ENCODE measurements at places on chromosomes 2 and 18.

GRCh38 chr18:29311580-29311979 lies 1134.7 kb upstream of the CDH2 start:
- no peak for DNase-seq

DNA sequence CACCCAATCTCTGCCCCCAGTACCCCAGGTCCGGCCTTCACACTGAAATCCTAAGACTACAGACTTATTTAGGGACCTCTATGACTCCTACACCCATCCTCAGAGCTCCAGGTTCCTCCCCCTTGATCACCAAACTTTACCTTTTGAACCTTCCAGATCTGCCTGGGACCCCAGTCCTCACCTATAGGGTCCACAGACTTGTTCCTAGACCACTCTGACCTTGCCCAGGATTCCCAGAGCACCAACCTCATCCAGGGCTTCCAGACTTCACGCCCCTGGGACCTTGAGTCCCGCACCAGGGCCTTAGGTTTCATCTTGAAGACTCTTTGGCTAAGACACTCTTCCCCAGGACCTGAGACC lies 462 bp downstream of the CHCHD5 start:
- DNase-seq: no peak

GRCh38 chr2:186422226-186422625 lies 63.8 kb upstream of the ZC3H15 start:
- DNase-seq: peak; percentile 91

DNA sequence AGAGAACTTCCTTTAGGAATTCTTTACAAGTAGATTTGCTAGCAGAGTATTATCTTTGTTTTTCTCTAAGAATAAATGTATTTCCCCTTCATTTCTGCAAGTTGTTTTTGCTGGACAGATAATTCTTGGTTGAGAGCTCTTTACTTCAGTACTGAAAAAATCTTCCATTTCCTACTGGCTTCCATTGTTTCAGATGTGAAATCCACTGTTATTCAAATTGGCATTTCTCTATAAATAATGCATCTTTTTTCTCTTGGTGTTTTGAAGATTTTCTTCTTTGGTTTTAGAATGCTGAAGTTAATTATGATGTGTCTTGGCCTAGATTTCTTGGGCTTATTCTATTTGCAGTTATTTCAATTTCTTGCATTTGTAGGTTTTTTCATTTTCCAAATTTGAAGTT lies 270.0 kb upstream of the GYPC start:
- no peak for DNase-seq

- no peak for DNase-seq
Measured at GRCh38 chr18:77223221-77223639, 26.4 kb upstream of the GALR1 start.

DNA sequence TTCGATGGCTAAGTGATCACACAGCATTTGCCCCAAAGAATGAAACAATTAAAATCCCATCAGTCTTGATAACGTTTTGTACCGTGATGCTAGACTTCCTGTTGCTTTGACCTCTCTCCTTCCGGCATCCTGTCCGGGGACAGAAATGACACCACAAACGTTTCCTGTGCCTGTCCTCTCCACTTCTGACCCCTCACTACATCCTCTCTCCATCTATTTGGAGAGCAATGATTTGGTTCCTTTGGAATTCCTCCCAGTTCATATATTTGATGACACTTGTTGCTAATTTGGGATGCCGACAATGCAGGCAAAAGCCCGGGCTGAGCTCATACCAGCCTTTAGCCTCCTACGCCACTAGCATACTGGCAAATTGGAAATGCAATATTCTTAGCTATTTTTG lies 151.2 kb upstream of the CCDC68 start:
- no peak for DNase-seq

DNA sequence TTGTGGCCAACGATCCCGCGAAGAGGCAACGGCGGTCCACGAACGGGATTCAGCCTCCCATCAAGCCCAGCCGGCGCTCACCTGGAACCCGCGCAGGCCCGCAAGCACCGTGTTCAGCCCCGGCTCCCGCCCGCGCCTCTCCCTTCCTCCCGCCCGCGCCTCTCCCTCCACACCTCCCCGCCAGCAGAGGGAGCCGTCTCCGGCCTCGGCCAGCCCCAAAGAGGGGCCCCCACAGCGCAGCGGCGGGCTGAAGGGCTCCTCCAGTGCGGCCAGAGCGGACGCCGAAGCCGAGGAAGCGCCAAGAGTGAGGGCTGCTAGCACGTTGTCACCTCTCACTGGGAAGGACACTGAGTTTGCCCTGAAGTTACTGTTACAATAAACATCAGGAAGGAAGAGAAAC lies 55.3 kb upstream of the LAPTM4A start:
- no peak for DNase-seq

DNA sequence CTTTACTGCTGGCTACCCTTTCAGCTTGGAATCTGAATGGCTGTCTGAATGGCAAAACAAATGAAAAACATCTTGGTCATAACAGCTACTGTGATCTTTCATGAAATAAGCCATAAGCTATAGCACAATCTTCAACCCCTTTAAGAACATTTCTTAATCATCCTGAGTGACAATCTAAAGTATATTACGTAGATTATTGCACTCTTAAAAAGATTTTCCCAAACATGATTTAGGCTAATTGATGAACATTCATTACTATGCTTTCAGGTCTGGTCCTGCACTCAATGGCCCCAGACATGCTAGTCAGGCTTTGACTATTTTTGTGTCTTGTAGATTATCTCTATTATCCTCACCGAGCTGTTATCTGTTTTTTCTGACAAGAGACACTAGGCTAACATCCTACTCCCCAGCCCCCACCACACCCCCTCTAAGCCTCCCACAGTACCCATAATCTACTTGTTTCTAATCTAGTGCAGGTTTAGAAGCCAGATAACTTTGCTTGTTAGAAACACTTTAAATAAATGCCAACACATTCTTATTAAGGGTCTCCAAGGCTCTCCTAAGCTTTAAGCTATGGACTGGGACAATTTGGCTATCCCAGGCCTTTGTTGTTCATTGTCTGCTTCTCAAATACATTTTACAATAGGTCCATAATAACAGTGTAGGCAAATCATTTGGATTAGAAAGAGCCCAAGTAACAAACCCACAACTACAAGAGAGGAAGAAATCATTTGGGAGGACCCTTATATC lies 4.2 kb downstream of the SMAD2 start:
- DNase-seq: no peak

DNA sequence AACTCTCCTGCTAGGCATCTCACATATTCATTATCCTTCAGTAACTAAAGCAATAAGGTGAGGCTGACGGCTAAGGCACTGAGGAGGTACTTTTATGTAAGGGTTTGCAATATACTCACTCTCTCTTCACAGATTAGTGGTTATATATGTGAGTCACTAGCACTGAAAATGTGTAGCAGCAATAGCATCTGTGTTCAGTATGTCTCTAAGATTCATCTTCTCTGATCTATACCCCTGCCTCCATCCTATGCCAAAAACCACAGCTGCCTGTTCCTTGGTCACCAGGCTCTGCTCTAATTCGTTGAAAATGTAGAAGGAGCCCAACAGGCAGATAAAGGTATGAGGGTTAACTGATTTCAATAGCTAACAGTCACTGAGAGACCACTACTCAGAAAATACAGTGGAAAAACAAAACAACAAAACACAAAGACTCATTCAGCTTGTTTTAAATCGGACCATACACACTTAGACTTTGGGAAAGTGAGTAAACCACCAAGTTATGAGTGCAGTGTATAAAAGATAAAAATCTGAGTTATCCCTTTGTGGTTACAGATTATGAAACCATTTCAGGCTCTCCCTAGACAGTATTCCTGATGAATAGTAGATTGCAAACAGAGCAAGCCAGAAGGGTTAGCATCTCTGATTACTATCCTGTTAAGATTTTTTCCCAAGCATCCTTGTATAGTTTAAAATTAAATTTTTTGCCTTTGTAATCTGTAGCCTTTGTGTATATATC lies 75.3 kb upstream of the CYP26B1 start:
- peak; percentile 63 for DNase-seq

GRCh38 chr18:74840492-74841167 lies 243.0 kb downstream of the ZNF407 start:
- DNase-seq: peak; percentile 52

GRCh38 chr2:141063406-141063805 lies 1067.4 kb downstream of the LRP1B start:
- DNase-seq: no peak

DNA sequence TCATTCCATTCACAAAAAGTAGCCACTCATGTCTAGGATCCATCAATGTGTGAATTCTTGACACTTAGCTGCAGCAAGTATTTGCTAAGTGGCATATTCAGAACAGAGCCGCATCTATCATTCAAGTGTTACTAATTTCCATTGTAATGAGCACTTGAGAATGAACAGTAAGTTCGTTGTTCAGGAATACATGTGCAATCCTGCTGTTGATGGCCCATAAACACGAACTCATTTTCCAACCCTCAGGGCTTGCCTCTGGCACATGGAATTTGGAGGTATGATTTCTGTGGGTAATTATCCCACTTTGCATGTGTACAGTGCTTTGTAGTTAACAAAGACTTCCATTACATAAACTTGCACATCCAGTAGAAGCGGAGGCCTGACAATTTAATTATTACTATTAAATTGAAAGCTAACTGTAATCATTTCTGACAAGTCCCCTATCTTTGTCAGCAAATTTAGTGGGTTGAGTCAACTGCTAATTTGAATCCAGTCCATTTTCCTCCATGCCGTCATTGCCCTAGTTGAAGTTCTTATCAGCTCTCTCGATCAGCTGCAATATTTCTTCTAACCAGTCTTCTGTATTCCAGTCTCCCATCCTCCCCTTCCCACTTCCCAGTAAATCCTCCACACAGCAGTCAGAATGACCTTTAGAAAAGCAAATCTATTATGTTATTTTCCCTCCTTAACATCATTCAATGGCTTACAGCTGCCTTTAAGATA lies 116.0 kb upstream of the AQP4 start:
- DNase-seq: no peak

DNA sequence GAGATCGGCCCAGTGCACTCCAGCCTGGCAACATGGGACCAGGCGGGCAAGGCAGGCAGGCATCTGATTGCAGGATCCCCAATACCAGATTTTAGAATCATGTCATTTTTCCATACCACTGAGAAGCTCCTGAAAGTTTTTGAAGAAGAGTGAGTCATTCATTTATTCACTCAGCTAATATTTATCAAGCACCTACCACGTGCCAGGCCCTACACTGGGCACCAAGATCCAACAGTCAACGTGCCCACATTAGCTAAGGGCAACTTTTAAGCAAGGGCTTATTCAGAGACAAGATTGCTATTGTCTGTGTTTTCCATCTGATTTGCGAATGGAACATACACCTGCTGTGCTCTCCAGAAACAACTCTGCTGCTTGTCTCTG lies 126.8 kb upstream of the LGALSL start:
- no peak for DNase-seq

DNA sequence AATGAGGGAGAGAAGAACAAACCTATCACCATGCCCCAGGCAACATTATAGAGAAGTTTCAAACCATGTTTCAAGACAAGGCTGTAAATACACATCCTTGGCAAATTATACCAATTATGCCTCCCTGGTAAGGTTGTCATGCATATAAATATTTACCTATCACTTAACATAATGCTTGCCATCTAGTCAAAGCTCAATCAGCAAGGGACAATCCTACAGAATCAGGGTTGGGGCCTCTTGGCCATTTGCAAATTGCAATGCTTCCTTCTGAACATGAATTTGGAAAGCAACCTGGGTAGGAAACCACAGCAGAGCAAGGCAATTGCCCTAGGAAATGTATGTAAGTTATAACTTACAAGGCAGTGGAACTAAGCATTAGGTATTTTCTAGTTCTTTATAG lies 907.2 kb upstream of the CDH2 start:
- no peak for DNase-seq

DNA sequence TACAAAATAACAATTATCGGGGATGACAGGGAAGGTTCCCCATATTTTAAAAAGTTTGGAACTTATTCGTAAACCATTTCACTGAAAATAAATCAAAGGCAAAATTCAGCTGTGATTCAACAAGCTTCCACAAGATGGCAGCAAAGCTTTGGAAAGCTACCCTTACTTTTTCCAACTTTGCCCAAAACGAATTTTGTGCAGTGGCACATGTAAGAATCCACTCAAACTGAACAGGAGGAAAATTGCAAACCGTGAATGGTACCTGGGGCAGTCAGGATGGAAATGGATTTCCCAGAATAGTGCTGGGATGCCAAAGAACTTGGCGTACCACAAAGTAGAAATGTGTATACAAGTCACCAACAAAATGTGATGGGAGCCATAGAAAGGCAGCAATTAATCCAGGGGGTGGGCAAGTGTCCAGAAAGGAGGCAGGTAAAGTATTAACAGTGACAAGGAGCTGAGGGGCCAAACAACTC lies 10.7 kb downstream of the RPL31 start:
- DNase-seq: peak; percentile 55

GRCh38 chr2:8462899-8463648 lies 218.8 kb upstream of the ID2 start:
- DNase-seq: no peak

- DNase-seq: no peak
Measured at GRCh38 chr2:105397953-105398335, 907 bp downstream of the FHL2 start.
